ENCODE measurements at places on chromosomes 16 and 17.

- DNase-seq = no peak
Measured at GRCh38 chr16:83095941-83096692, 469.3 kb downstream of the CDH13 start.

- no peak for DNase-seq
Measured at GRCh38 chr17:59757470-59757869, 50.0 kb downstream of the VMP1 start.

DNA sequence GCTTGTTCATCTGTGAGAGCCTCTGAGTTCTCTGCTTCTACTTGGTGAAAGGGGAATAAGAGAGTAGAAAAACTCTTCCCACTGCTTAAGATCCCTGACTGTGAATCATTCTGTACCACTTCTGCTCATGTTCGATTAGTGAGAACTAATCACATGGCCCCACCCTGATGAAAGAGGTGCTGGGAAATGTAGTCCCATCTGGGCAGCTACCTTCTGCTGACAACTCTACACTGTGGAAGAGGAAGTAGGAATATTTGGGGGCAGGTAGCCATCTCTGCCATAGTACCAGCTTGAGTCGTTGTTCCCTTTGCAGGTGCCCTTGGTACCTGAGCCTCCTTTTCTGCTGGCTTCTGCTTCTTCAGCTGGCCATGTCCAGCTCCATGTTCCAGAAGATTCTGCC, 29.9 kb downstream of the NKD1 start:
- DNase-seq = no peak

- peak; percentile 48 for DNase-seq
Measured at GRCh38 chr16:66660422-66661209, 35.9 kb downstream of the CMTM4 start.

DNA sequence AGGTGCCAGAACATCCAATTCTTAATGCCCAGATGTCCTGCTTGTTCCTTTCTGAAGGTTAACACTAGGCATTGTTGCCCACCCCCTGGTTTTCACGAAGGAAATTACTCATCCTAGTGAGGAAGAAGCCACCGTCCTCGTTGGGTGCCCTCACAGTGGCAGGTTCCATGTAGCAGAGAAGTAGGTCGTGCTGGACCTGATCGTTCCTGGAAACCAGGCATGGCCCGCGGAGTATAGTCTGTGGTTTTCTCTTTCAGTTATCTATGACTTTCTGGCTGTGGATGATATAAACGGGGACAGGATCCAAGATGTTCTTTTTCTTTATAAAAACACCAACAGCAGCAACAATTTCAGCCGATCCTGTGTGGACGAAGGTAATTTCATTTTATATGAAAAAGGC, 16.5 kb downstream of the RGS11 start:
- DNase-seq = no peak

- no peak for DNase-seq
Measured at GRCh38 chr17:45129940-45130680, 2.2 kb downstream of the PLCD3 start.

Measured in nucleus accumbens (tissue), 56 donors.